Anterior cingulate cortex (tissue), 58 donors: ENCODE measurements at places on chromosomes 5 and 9.

GRCh38 chr5:163759000-163759704 is 253.7 kb downstream of the MAT2B start:
- DNase-seq: no peak

GRCh38 chr5:90131383-90132133 is 278.0 kb downstream of the CETN3 start:
- peak; percentile 13 for DNase-seq

DNA sequence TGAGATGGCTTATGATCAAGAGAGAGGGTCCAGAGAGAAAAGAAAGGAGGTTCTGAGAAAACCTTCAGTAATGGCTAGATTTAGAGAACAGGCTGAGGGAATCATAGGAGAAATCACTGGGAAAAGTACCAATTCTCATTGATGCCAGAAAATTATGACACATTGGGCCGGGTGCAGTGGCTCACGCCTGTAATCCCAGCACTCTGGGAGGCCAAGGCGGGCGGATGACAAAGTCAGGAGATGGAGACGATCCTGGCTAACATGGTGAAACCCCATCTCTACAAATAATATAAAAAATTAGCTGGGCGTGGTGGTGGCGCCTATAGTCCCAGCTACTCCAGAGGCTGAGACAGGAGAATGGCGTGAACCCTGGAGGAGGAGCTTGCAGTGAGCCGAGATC is 29.5 kb upstream of the PLIN2 start:
- no peak for DNase-seq

DNA sequence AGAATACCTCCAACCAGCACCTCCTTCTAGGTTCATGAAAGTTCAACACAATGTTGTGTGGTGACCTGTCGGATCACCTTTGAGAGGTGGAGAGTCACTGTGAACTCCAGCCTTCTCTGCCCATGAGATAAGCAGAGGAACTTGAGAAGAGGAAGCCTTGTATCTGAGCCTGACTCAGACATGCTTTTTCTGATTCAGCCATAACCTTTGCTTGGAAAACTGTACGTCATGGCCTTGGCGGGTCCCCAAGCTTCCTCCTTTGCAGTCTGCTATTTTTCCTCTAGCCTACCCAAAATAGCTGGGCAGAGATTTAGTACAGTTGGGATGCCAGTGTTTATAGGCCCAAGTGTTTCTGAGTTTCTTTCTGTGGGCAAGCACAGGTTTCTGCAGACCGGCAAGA is 274.7 kb downstream of the CETN3 start:
- DNase-seq: no peak

DNA sequence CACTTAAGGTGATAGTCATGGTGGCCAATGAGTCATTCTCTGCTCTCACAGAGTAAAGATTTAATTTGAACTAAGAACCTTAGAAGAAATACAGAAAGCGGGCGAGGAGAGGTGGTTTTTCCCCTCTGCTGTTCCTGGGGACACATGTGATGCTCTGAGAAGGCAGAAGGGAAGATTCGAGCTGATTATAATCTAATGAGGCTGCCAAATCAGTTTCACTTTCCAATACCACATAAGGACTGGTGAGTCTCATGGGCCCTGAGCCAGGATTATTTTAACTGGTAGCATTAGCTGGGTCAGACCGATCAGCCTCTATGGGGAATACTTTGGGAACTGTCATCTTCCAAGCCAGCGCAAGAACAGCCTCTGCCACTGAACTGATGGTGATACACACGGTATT is 116.5 kb downstream of the SLC1A3 start:
- DNase-seq: no peak

- no peak for DNase-seq
These were observed 20.4 kb upstream of the MED10 start for GRCh38 chr5:6398570-6399230.

- DNase-seq: no peak
These were observed 1242.0 kb downstream of the MAT2B start for GRCh38 chr5:164747371-164747770.

DNA sequence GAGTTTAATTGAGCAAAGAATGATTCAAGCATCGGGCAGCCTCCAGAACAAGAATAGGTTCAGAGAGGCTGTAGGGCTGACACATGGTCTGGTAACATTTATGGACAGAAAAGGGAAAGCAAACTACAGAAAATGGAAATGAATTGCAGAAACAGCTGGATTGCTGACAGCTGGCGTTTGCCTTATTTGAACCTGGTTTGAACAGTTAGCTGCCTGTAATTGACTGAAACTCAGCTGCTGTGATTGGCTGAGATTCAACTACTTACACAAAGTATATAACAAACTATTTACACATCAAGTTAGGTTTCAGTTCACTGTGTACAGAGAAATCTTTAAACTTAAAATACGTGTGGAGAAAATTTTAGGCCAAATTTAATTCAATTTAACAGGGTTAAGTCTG is 441.7 kb downstream of the PRELID2 start:
- no peak for DNase-seq

DNA sequence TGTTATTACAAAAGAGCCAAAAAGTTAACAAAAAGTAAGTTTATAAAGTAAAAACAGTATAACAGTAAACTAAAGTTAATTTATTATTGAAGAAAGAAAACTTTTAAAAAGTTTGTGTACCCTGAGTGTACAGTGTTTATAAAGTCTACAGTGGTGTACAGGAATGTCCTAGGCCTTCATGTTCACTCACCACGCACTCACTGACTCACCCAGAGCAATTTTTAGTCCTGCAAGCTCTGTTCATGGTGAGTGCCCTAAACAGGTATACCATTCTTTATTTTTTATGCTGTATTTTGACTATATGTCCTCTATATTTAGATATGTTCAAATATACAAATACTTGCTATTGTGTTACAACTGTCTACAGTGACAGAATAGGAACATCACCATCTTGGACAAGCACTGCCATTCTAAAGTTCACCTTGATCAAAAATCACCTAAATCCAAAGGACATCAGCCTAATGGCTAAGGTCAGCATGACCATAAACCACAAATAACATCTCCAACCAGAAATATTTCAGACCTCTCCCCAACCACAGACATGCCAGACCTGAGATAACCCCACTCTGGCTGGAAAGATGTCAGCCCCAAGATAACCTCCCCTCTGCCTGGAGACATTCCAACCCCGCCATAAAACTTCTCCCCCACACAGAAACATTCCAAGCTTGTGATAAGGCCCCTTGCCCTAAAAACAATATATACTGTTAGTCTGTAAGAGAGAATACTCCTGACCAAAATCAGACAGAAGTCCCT is 56.1 kb downstream of the AGXT2 start:
- DNase-seq: no peak

DNA sequence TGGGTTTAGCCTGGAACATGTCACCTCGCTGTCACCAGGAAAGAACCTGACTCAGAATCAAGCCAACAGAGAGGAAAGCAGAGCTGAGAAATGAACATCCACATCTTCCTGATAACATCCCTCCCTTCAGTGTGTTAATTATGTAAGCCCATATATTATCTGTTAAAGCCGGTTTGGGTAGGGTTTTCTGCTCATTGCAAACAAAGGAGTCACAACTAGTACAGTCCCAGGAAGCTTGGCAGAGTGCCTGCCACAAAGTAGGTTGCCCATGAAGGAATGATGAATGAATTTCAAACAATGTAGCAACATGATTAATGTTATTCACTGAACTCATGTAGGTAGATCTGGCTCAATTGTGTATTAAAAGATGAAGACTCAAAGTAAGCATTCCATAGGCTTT is 10.4 kb upstream of the PPARGC1B start:
- no peak for DNase-seq

DNA sequence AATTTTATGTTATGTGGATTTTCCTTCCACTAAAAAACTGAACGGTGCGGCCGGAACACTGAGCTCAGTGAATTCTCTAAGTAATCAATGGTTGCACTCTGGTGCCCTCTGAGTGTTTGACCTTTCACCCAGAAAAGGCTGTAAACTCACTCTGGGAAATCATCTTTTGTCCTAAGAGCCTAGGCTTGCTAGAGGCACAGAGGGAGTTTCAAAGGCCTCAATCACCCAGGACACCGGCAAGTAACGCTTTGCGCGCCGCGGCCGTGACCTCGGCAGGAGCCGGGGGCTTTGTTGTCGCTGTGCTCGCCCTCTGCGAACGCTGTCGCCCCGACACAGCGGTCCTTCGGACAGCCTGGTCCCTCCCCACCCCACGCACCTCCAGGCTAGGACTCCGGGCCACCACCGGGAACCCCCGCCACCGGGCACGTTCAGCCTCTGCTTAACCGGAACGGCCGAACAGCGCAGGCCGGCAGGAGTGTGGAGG is 703 bp downstream of the ISCA1 start:
- DNase-seq: no peak

DNA sequence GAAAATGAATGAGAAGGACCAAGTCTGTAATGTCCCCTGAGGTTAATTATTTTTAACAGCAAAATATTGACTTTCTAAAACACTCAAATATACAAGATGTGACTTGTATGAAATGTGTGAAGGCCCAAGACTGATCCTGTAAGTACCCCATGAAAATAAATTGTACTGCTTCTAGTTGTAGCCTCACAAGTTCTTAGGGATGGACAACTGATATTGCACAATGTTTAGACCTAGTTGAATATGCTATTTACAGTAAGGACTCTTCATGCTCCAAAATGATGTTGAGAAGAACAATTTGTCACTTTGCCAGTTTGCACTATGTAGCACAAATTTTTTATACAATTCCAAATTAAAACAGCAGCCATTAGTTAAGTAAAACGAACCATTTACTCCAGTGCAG is 139.7 kb upstream of the GDNF start:
- no peak for DNase-seq

GRCh38 chr5:28077291-28078240 is 1039.2 kb upstream of the CDH9 start:
- no peak for DNase-seq

DNA sequence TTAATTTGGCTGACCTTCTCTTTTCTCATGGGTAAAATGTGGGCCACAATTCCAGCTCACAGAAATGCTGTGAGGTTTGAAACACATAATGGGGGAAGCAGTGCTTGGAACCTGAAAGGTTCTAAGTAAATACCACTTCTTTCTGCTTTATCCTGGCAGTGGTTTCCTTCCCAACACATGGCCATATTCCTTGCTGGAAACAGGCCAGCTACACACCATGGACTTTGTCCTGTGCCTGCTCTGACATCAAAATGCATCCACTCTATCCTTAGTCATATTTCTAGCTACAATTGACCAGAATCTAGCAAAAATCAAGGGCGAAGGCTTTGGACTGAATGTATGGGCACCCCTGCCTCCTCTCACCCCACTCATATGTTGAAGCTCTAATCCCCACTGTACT is 93.1 kb upstream of the TRPC7 start:
- no peak for DNase-seq

DNA sequence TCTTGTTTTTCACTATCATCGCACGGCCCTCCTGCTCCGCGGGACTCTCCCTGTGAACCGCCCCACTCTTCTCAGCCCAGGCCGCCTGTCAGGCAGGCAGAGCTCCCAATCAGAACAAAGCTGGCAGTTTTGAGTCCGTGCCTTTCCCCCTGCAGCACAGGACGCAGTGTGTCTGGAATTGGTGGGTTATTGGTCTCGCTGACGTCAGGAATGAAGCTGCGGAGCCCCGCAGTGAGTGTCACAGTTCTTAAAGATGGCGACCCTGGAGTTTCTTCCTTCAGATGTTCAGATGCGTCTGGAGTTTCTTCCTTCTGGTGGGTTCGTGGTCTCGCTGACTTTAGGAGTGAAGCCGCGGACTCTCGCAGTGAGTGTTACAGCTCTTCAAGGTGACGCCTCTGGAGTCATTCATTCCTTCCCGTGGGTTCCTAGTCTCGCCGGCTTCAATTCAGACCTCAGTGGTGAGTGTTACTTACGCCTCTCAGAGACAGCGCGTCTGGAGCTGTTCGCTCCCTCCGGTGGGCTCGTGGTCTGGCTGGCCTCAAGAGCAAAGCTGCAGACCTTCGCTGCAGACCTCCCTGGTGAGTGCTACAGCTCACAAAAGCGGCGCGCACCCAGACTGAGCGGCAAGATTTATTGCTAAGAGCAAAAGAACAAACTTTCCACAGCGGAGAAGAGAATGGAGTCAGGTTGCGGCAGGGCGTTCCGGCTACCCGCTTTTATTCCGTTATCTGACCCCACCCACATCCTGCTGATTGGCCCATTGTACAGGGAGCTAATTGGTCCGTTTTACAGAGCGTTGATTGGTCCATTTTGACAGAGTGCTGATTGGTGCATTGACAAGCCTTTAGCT is 7.4 kb downstream of the ZDHHC11B start:
- no peak for DNase-seq

GRCh38 chr5:122153230-122153629 is 23.9 kb downstream of the ZNF474 start:
- no peak for DNase-seq

DNA sequence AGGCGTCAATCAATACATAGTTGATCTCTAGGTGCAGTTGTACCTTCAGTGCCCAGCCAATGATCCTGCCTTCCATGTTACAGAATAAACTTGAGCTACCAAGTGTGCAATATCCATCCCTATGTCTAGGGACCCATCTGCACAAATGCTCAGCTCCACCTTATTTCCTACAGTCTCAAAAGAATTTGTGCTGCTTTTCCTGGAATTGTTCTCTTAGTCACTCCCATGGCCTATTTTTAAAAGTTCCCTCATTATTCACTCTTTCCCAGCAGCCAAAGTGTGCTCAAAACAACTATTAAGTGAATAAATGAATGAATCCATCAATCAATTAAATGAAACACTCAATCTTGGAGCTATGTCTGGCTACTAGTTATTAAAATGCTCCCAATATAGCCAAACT is 14.7 kb downstream of the LIX1 start:
- DNase-seq: no peak

DNA sequence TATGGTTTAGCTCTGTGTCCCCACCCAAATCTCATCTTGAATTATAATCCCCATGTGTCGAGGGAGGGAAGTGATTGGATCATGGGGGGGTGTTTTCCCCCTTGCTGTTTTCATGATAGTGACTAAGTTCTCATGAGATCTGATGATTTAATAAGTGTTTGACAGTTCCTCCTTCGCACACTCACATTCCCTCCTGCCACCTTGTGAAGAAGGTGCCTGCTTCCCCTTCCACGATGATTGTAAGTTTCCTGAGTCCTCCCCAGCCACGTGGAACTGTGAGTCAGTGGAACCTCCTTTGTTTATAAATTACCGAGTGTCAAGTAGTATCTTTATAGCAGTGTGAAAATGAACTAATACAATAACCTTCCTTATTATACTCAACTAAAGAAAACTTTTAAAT is 24.3 kb upstream of the TEX10 start:
- no peak for DNase-seq

DNA sequence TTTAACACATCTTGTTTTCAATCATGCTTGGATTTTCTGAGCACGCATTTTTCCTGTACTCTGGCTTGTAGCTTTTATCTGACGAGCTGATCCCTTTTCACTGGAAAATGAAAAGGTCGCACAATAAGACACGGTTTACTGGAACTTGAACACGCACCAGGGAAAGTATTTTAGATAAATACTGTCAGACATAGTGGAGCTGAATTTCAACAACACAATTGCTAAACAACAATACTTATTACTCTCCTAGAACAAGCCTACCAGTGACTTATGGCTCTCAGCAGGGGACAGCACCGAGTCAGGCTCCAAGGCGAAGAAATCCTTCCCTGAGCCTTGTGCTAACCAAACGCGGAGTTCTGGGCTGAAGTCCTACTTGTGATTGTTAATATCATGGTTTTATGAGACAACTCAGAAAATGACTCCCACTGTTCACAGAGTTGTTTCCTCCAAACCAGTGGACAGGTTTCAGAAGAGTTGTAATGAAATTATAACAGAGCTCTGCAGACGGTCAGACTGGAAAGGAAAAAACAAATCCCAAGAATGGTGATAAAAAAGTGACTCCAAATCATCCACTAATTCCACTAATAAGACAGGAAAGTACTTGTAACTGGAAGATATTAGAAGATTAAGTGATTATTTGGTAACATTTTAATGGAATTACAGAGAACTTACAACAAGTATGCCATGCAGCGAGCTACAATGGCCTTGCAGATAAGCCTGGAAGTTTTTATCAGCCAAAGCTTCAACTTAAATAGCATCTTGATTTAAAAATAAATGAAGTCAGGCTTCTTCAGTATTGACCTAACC is 359.6 kb downstream of the EBF1 start:
- DNase-seq: no peak
